ENCODE measurements at places on chromosomes 3 and 15.

DNA sequence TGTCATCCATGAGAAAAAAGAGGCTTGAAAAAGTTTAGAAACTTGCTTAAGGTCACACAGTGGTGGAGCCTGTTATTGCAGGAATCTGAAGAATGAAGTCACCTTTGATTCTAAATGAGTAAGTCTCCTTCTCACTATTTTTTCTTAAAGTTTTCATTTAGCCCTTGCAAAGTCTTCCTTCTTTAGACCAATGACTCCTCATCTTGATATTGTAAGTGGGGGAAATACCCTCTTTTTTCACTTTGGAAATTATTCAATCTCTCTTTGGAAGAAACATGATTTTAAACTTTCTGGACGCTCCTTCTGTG lies 787 bp upstream of the SLMAP start:
- no peak for DNase-seq

DNA sequence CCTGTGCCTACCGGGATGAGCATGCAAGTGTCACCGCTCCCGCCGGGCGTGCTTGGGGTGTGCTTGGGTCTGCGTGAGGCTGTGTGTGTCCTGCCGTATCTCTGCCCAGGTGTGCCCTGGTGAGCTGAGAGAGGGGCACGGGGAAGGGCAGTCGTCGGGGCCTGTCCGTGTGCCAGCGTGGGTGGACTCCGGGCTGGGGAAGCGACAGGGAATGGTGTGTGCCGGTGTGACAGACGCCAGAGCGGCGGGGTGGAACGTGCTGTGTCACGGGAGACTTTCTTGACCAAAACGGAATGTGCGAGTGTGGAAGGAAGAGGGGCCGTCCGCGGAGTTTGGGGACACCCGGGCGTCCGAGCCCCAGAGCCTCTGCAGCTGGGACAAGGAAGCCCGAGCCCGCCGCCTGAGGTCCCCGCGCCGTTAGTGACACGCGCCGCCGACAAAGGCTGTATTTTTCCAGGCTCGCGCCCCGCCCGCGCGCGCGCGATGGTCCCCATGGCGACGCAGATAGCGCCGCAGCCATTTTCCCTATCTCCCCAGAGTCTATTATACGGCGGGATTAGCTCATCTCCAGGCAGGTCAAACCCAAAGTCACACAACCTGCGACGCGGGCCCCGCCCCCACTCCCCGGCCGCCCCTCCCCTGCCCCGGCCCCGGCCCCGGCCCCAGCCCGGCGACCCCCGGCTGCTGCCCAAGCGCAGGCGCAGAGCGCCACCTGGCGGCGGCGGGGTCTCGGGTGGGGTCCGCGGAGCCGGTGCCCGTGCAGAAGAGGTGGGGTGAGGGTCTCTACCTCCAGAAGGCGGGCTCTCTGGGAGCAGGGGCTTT lies 4.5 kb upstream of the GATA2 start:
- no peak for DNase-seq

- no peak for DNase-seq
Measured at GRCh38 chr3:114178770-114179368, at the start of gene DRD3. Gene DRD3 (minus strand): TSS chr3:114179052. CDS start chr3:114171992, 7,060 bp downstream.

- DNase-seq: no peak
Measured at GRCh38 chr3:37139567-37140052, 34.8 kb downstream of the LRRFIP2 start.

DNA sequence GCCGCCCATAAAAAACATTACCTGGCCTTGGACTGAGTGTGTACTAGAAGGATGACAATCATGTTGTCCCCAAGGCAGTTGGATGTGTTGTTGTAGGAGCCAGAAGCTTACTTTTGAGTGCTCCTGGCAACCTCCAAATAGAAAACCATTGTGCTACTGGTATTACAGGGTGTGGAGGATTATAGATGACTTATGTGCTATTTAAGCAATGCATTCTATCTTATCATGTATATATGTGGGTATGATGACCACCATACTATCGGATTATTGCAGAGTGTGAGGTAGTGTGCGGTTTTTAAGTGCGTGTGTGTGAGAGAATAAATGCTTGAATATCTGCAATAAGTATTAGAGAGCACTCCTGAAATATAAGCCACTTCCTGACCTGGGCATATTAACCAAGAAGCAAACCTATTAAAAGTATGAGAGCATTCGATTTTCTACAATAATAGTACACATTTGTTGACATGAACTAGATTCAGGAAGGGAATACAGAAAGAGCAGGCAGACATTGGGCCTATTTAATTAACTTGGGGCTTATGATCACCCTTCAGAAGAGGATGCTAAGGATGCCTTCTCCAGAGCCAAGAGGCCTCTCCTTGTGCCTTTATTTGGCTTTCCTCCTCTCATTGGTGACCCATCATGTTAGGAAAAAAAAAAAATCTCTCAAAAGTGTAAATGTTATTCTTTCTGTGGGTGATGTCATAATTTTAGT lies 11.7 kb upstream of the MBNL1 start:
- DNase-seq: no peak

GRCh38 chr15:26280281-26280680 lies 417.2 kb upstream of the ATP10A start:
- no peak for DNase-seq

- no peak for DNase-seq
Measured at GRCh38 chr3:59472541-59472940, 422.7 kb upstream of the CFAP20DC start.

DNA sequence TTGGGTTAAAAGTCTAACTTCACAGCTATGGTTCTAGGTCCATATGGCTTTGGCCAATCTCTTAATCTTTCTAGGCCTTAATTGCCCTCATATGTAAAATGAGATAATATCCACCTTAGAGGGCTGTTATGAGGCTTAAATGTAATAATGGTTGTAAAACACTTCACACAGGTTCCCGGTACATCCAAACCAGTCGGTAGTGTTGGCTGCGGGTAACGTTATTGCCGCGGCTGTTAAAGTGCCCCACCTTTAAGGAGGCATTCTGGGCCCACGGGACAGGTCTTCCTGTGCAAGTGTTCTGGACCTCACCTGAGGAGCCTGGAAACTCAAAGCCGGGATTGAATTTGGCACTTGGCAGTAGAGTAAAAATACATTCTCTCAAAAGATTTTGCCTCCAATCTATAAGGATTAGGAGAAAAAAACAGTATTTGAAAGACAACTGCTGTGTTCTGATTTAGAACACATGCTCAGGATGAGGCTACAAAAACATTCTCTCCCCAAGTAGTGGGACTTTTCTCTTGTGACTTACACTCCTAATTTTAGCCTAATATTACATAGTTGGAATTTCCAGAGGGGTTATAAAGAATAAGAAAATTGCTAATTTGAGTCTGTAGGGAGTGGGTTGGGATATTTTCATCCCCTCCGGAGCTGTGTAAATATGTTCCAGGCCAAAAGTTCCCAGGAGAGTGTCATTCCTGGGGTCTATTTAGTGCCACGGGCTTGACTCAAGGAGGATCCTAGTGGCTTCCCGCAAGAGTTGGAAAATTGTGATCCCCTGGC lies 44.9 kb upstream of the TSEN2 start:
- no peak for DNase-seq

DNA sequence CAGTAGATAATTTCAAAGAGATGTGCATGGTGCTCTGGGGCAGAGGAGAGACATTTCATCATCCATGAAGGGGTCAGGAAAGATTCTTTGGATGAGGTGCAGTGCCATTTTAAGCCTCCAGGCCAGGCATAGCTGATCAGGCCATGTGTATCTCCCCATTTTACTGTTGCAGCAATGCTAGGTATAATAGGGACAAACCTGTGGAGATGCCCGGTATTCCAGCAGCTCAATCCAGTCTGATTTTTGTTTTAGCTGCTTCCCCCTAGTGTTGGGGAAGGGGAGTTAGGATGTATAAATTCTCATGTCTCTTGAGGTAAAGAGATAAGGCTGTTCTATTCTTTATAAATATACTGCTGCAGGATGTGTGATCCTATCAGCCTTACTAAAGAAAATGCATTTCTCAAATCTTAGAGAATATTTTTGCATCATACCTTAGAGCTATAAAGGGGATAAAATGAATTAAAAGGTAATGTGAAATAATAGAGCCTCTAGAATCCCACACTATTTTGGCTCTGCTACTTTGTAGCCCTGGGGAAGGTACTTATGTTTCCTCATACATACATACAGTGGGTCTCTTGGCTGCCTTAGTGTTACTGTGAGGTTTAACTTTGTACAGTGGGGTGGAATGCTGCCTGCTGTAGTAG lies 5.2 kb downstream of the CDV3 start:
- no peak for DNase-seq

- DNase-seq: no peak
Measured at GRCh38 chr3:117063930-117064329, 354.4 kb downstream of the TUSC7 start.

DNA sequence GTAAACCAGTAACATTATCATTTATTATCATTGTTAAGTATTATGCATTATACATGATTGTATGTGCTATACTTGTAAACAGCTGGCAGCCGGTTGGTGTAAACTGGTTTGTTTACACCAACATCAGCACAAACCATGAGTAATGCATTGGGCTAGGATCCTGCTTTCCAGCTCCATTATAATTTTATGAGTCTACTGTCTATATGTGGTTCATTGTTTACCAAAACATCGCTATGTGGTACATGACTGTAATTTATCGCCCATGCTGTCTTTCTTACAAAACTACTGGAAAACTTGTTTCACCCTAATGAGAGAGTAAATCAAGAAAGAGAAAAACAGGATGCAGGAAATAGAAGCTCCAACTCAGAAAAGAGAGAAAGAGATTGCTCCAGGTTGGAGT lies 224.8 kb upstream of the CBLB start:
- DNase-seq: no peak

DNA sequence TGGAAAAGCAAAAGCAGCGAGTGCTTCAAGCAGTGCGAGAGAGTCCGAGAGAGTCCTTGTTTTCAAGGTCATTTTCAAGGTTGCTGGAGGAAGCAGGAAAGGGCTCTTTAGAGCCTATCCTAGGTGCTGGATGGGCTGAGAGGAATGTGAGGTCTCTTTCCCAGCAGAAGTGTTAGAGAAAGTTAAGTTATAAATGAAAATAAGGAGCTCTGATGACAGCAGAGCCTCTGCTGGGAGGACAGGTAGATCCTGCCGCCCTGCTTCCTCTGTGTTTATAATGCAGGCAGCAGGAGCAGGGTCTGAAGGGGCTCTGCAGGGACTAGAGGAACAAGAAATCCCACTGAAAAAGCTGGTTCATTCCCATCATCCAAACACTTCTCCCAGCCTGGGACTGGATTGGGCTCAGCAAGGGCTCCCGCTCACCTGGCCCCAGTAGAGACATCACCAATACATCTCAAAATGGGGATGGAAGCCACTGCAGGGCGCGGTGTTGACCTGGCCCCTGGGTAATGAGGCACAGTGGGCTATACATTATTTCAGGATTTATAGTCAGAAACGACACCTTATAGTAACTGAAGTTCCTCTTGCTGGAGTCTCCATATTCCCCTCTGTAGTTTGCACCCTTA lies 41.5 kb upstream of the RAB6B start:
- DNase-seq: no peak

DNA sequence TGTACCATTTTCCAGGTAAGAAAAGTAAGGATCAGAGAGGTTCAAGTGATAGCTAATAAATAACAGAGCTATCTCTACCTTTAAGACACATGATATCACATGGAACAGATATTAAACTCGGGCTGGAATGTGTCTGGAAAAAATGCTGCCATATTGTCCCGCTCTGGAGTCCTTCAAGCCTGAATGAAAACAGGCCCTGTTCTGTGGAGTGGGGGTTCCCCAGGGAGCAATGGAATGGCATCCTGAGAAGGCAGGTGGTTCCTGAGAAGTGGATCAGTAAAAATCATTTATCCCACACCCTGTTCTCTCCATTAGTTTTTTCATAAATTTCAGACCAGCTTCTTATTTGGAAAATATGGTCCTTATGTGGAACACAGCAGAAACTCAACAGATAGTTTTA lies 57.3 kb upstream of the PRTG start:
- no peak for DNase-seq

- DNase-seq: no peak
Measured at GRCh38 chr3:10546820-10547263, 41.5 kb upstream of the ATP2B2 start.

- DNase-seq: no peak
Measured at GRCh38 chr3:23484386-23484785, 281.3 kb downstream of the UBE2E2 start.

- DNase-seq: no peak
Measured at GRCh38 chr15:49558929-49559328, 61.7 kb downstream of the FAM227B start.
